ENCODE measurements at places on chromosomes 5 and 9. TPM values are rescaled to one million over a fixed set of nuclear protein-coding genes. Genes with fewer than 3 reads are reported as not detected.

SLC27A6 gene
- not detected for total RNA-seq

RALGPS1 gene
- total RNA-seq = 5.1 TPM

CDC20B gene
- 0.48 TPM for total RNA-seq

IL5 gene
- total RNA-seq = not detected

LRRC19 gene
- not detected for total RNA-seq

IDNK gene
- 8.3 TPM for total RNA-seq

GPR151 gene
- total RNA-seq = not detected

SPRY4 gene
- total RNA-seq = 1.7 TPM

TRIM7 gene
- total RNA-seq = 2.5 TPM

DOCK8 gene
- 318 TPM for total RNA-seq

REEP5 gene
- 59.0 TPM for total RNA-seq

IRX2 gene
- total RNA-seq = not detected

SMIM32 gene
- not detected for total RNA-seq

IFNA2 gene
- total RNA-seq = not detected

MYMK gene
- not detected for total RNA-seq
